AG08396 (cell line): ENCODE measurements at places on chromosomes 6 and 20.

- no peak for DNase-seq
Measured at GRCh38 chr6:121848523-121849255, 413.2 kb downstream of the GJA1 start.

- DNase-seq = no peak
Measured at GRCh38 chr6:4450237-4450636, 314.9 kb upstream of the ECI2 start.

DNA sequence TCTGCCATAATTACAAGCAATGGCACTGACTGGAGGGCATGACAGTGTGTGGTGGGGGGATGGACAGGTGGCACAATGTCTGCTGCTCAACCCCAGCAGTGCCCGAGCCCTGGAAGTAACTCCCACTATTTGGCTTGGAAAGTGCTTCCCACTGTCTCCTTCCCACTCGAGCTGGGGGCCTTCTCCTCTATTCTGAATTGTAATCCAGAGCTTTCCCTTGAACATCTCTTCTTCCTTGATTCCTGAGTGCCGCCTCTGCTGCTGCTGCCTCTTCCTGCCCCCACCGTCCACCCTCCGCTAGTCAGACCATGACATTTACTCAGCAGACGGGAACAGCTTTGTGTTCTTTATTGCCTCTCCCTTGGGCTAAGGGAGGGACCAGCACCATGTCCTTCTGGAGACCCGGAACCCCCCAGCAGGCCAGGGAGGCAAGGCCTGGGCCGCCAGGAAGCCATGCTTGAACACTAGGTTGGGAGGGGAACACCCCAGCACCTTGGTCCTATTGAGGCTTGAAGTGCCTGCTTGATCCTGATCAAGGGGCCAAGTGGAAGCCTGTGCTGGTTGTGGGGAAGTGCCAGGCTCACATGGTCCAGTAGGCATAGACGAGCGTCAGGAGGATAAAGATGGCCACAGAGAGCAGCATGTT, 17.0 kb downstream of the CCDC167 start:
- no peak for DNase-seq

GRCh38 chr6:151257985-151258445, 18.2 kb downstream of the AKAP12 start:
- no peak for DNase-seq

GRCh38 chr6:44233567-44234100, 10.2 kb downstream of the SLC29A1 start:
- DNase-seq = no peak

DNA sequence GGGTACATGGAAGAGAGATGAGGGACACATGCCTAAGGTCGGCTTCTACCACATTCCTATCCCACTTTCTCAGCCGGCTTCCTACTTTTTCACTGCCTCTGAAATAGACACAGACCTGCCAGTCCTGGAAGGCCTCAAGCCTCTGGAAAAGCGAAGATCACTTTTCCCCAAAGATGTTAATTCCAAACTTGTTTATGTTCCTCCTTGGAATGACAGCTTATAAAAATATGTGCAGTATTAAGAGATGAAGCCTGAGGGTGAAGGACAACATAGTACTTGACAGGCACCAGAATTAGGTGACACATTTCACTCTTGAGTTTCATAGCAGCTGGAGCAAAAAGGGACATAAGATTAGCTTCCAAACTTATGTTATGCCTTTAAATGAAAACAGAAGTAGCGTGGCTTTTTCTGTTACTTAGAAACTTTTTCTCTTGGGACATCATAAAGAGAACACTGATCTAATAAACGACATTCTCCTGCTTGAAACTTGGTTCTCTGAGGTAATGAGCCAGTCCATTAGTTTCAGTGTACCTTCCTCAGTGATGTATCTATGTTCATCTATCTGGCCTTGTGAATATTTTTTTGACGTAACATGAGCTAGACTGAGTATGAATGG, 25.3 kb downstream of the FOXO3 start:
- no peak for DNase-seq

GRCh38 chr20:25014816-25015215, 22.3 kb upstream of the APMAP start:
- no peak for DNase-seq

DNA sequence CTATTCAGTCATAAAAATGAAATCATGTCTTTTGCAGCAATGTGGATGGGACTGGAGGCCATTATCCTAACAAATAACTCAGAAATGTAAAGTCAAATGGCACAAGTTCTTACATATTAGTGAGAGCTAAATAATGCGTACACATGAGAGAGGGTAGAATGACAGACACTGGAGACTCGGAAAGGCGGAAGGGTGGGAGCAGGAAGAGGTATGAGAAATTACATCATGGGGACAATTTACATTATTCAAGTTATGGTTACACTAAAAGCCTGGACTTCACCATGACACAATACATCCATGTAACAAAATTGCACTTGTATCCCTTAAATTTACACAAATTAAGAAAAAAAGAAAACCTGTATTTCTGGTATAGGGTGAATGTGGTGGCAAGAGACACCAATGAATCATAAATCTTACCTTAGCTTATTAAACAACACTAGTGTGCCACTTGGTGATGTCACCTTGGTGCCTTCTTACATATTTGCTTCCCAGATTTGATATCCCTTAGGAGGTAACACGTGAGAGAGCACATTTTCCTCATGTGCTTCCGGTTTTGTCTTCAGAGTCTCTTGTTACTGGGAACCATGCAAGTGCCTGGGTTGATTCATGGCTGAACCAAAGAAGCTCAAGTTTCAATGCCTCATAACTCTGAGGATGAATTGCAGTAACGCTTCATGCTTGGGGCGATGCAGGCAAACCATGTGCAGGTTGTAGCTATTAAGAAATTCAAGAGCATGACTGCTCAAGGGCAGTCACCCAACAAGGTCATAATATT, 84.6 kb downstream of the DCDC2 start:
- no peak for DNase-seq

- no peak for DNase-seq
Measured at GRCh38 chr6:44235269-44235668, 11.6 kb upstream of the HSP90AB1 start.

DNA sequence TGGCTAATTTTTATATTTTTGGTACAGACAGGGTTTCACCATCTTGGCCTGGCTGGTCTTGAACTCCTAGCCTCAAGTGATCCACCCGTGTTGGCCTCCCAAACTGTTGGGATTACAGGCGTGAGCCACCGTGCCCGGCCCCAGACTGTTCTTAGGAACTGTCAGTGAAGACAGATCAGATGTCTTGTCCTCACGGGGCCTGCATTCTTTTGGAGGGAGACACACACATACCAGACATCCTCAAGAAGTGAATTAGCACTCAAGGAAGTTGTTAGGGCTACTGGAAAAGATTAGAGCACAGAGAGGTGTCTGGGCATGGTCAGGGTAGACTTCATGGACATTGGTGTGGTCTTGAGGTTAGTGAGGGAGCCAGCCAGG, 10.3 kb upstream of the LPIN3 start:
- DNase-seq = no peak

GRCh38 chr6:132065556-132065955, 114.4 kb upstream of the CCN2 start:
- no peak for DNase-seq
